NCI-H82 (cell line): ENCODE measurements at places on chromosomes 13 and 19.
A peak's percentile ranks its signal among the peaks of the same experiment; 100 is the strongest.

GRCh38 chr13:28440774-28441504 is 54.0 kb downstream of the FLT1 start:
- DNase-seq: no peak

DNA sequence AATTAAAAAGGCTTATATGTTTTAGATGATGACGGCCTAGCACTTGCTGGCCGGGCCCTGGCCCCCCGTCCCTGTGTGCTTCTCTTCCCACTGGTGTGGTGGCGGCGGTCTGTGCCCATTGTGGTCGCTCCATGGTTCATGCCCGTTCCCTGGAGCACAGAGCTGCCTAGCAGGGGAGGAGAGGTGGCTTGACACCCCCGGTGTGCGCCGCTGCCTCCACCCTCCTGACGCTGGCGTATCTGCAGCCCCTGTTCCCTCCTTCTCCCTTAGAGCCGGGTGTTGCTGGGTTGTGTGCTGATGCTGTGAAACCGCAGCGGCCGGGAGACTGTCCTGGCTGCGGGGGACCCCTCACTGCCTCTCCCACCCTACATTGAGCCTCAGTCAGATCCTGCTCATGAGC is 29.1 kb downstream of the DOT1L start:
- no peak for DNase-seq

- DNase-seq: no peak
Measured at GRCh38 chr13:106372199-106373155, 163.0 kb downstream of the EFNB2 start.

GRCh38 chr13:73090116-73090822 is 31.5 kb downstream of the KLF5 start:
- DNase-seq: peak; percentile 19

GRCh38 chr13:19836472-19836871 is 27.0 kb downstream of the ZMYM5 start:
- no peak for DNase-seq

GRCh38 chr19:16330368-16330801 is 5.8 kb downstream of the KLF2 start:
- DNase-seq: no peak

DNA sequence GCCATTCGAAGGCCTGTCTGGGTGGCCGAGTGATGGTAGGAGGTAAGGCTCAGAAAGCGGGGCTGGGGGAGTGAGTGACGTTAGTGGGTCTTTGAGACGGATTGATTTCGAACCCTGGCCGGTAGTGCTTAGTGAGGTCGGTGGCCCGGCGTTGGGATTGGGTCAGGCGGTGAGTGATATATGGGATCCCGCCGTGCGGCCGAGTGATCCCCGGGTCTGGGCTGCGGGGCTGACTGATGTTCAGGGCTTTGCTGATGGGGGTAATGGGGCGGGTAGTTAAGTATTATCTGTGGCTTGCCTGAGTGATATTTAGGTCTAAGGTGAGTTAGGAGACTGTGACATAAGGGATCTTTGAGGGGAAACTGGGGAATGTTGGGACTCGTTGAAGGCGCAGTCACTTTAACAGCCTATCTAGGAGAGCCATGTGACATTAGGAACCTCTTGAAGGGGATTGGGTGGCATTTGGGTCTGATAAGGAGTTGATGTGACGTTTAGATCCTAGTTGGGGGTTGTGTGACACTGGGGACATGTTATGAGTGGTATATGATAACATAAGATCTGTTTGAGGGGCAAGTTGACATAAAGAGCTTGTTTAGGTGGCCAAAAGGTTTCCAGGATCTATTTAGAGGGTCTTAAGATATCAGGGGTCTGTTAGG is 543 bp downstream of the PSMC4 start:
- DNase-seq: peak; percentile 43

- no peak for DNase-seq
Measured at GRCh38 chr19:6958791-6959190, 62.4 kb downstream of the MBD3L2B start.
